ENCODE measurements at places on chromosomes 4 and X.

DNA sequence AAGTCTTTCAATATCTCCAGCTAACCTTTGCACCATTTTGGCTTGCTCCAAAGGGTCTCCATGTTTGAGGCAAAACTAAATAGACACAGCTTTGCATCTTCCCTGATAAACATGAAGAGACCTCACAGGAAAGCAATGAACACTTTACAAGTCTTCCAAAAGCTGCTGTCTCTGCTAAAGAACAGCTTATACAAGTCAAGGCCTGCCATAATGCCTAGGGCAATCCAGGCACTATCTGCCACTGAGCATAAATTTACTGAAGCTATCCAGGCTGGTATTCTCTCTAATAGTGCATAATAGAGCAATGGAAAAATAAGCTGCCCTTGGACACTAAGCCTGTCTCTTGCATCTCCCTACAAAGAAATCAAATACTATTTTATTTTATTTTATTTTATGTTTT is 60.1 kb upstream of the S100G start:
- no peak for DNase-seq

DNA sequence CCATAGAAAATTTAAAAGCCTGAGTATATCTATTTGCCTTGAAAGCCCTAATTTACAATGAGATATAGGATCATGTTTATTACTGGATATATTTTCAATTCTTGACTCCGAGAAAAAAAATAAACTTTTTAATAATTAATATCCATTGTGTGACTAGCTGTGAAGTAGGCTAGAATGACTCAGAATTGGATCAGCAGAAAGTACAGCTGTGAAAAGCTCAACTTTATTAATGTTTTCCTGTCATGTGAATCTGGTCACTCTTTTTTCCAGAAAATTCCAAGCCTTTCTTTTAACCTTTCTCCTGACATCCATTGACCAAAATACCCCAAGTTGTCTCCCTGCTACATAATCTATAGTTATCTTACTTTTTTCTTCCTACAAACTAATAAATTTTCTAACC is 171.8 kb upstream of the PACRGL start:
- no peak for DNase-seq

GRCh38 chrX:41198410-41198809 is 113.2 kb downstream of the USP9X start:
- DNase-seq = no peak

- DNase-seq = peak; percentile 42
These were observed 42.4 kb upstream of the SLC2A9 start for GRCh38 chr4:10063544-10064300.

- no peak for DNase-seq
These were observed 41.4 kb upstream of the MSANTD1 start for GRCh38 chr4:3207531-3208037.

GRCh38 chr4:161546902-161547301 is 616.9 kb downstream of the FSTL5 start:
- DNase-seq = no peak

DNA sequence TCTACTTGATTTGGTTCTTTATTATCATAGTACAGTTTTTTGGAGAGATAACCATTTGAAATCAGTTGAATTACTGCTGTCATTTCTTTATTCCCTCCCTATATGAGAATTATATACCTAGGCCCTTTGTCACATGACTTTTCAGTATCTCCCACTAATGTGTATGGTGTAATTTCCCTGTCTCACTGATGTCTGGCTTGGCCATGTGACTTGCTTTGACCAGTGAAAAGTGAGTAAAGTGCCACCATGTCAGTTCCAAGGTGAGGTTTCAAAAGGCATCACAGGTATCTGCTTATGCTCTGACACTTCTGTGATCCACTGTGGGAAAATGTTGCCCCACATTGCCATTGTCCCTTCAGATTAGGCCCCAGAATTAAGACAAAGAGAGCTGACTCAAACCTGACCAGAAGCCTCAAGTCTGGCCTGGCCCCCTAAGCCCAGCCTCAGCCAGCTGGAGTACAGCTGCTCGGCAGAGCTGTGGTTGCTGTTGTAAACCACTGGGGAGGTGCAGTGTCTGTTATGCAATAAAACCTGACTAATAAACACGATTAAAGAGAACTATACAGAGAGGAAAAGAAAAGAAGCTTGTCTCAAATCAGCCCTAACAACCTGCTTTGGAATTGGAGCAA is 27.5 kb downstream of the SETD7 start:
- peak; percentile 28 for DNase-seq

GRCh38 chr4:118775405-118775804 is 60.5 kb downstream of the SEC24D start:
- DNase-seq = no peak

GRCh38 chrX:153019166-153019565 is 25.2 kb upstream of the PNMA5 start:
- DNase-seq = no peak

GRCh38 chr4:79241846-79242245 is 84.0 kb downstream of the NAA11 start:
- DNase-seq = no peak

GRCh38 chrX:43813319-43813718 is 68.9 kb downstream of the MAOB start:
- no peak for DNase-seq

DNA sequence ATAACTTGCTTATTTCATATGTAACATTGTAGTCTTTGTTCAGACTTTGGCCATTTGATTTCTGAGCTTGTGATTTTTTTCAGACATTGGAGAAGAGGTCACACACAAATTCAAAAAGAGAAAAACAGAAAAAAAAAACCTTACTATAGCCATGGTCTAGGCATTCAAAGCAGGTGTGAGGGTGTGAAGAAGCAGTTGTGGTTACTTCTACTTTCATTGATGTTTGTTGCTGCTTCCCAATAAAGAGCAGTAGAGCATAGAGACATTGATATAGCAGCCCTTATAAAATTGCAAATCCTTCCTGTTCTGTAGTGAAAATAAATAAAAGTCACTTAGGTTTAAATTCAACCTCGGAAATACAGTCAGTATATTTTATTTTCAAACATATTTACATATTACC is 671.6 kb downstream of the GRXCR1 start:
- DNase-seq = no peak

DNA sequence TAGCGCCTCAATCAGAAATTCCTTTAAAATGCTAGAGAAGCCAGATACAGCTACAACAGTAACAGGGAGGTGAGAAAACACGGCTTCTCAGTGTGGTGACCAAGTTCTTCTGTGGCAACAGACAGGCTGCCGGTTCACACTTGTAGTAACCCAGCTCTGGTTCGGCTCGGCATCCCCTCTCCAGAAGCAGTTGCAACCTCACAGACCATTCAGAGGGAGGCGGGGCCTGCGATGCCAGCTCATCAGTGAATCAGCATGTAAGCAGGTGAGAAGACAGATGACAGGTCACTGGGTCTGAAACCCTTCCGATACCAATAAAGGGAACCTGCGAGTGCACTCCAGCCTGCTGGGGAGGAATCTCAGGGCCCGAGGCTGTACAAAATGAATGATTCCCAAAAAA is 251.0 kb downstream of the KCNIP4 start:
- DNase-seq = no peak

DNA sequence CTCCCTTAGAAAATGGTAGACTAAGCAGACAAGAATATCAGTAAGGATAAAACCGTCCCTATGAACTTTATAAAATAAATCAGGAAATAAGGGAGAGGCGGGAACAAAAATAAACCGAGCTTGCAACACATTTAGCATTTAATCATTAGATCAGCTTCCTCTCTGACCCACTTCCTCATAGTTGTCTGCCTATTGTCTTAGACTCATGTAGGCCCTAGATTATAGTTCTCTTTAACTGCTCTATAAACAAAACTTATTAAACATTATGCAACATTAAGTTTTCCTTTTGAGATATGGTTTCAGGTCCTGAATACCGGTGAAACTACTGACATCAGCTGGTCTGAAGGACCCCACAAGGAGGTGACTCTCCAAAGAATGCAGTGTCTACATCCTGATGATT is 15.8 kb upstream of the SRD5A3 start:
- DNase-seq = no peak

- DNase-seq = peak; percentile 13
These were observed 23.6 kb downstream of the CPZ start for GRCh38 chr4:8615921-8616787.

GRCh38 chrX:150062292-150063137 is 124.2 kb upstream of the EOLA2 start:
- DNase-seq = no peak

DNA sequence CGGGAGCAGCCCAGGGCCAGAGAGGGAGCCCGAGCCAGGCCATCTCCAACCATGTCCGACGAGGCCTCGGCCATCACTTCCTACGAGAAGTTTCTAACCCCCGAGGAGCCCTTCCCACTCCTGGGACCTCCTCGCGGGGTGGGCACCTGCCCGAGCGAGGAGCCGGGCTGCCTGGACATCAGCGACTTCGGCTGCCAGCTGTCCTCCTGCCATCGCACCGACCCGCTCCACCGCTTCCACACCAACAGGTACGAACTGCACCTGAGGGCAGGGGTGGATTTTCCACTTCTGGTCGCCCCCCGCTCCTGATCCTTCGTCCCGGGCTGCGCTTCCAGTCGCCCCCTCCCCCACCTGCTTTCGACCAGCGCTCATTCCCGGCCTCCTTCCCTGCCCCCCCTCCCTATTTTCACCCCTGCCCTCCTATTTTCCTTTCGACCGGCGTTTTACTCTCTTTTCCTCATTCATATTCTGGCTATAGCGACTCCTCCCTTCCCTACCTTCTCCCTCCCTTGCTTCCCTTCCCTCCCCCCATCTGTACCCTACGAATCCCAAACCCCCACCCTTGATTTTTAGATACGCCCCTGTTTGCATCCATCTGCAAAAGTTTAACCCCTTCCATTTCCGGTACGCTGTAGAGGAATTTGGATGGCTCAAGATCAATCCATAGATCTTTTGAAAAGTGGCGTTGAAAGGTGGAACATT is 633 bp downstream of the FAM199X start:
- DNase-seq = no peak

DNA sequence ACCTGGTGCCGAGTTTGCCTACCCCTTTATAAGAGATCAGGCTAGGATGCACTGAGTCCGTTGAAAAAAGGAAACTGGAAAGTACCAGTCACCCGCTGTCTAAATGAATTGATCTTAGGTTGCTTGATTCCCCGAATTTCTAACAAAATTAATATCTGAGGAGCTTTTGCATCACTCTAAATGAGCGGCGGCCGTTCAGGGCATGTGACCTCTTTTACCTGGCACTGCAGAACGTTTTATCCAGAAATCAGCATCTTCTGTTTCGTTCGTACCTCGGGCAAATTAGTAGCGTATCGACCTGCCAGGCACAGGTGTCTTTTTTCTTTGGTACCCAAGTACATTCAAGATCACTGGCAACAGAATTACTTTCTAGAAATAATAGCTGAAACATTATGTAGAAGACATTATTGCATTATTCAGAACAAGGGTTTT is 876 bp downstream of the KLHL2 start:
- peak; percentile 23 for DNase-seq

GRCh38 chrX:121581885-121582284 is 534.5 kb downstream of the GLUD2 start:
- no peak for DNase-seq

GRCh38 chr4:52408471-52408870 is 250.6 kb downstream of the USP46 start:
- no peak for DNase-seq

DNA sequence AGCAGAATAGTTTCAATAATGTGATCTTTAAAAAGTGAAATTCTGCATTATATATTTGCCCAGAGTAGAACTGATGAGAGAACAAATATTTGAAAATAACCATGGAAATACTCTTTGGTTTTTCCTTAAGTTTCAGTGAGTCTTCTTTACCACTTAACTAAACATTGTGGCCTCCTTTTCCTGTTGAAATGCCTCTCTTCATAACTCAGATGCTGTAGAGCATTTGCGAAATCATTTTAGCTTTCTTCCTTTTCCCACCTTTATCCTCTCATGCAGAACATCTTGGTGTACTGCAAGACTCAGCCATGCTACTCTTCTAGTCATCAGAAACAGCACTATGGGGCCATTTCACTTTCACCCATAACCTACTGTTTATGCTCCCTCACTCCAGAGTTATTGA is 48.2 kb downstream of the CASK start:
- no peak for DNase-seq

DNA sequence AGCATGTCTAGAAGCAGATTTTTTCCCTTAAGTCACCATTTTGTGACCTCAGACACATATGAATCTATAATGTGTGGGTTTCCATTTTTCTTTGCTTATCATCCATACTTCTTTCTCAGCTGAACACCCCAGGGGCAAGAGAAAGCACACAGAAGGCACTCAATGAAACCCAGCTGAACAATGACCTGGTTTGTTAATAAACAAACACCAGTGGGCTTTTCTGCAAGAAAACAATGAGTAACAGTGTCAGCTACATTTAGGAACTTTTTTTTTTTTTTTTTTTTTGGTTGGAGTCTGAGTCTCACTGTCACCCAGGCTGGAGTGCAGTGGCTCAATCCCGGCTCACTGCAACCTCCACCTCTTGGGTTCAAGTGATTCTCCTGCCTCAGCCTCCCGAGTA is 40.7 kb upstream of the KLF3 start:
- no peak for DNase-seq

- DNase-seq = no peak
These were observed 159.7 kb downstream of the ANK2 start for GRCh38 chr4:113209153-113209552.

GRCh38 chrX:1484638-1485019 is 31.9 kb upstream of the ASMTL start:
- no peak for DNase-seq

DNA sequence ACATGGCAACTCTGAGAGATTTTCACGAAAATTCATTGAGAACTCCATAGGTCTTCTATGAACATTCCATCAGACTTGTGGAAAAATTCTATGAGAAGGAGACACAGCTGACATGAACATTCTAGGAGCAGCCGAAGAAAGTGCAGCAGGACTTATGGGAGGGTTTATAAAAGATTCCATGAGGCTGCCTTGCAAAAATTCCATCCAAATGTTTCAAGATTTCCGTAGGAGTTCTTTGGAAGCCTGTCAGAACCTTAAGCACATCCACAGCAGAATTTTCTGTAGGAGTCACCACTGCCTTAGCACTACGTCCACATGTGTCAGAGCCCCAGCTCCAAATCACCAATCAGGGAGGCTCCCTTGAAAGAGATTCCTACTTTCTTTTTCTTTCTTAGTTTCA is 67.0 kb upstream of the MSX1 start:
- no peak for DNase-seq

GRCh38 chr4:52947401-52948056 is 85.4 kb downstream of the RASL11B start:
- DNase-seq = no peak

DNA sequence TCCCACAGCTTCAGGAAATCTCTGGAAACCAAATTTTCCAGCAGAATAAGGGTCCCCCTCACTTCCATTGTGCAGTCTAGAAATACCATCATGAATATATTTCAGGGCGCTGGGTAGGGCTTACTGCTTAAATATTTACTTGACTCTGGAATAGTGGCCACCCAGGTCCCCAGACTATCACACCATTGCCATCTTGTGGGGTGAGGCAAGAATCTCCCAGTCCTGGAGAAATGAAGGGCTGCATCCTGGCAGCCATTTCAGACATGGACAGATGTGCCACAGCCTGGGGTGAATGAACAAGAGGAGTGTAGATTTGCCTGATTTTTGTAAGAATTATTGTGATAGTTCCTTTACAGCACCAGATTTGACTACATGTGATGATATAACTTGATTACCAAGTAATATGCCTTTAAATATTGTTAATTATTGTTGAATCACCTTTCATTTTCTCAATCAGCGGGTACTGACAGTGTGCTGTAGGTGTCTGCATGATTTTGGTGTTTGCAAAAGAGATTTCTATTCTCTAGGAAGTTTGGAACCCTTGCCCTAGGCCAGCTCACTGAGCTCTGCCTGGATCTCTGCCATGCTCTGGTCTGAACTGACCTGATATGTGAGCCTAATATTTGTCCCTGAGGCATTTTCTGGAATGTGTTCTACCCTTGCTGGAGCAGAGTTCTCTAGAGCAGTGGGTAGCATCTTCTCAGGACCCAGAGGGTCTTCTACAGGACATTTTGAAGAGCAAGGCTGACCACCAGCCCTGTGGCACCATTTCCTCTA is 183.4 kb downstream of the KIT start:
- no peak for DNase-seq
